ENCODE measurements at places on chromosomes 2 and 18. TPM values are rescaled to one million over a fixed set of nuclear protein-coding genes. Genes with fewer than 3 reads are reported as not detected.

Gene FKBP7
- 9.7 TPM for total RNA-seq

Gene HOXD9
- not detected for total RNA-seq

GRCh38 chr2:163259489-163259888 lies 420.9 kb upstream of the KCNH7 start:
- DNase-seq: peak; percentile 44

- peak; percentile 16 for DNase-seq
These were observed 37.6 kb downstream of the PROC start for GRCh38 chr2:127455566-127456493.

DNA sequence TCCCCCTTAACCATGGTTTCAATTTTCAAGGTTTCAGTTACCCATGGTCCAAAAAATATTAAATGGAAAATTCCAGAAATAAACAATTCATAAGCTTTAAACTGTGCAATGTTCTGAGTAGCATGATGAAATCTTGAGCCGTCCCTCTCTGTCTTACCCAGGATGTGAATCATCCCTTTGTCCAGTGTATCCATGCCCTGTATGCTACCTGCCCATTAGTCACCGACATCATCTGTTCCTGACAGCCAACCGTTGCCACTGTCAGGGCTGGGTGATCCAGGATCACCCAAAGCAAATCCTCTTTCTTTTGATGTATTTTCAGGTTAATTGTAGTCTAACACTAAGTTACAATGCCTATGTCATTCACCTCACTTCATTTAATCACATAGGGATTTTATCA lies 15.7 kb upstream of the OLA1 start:
- peak; percentile 76 for DNase-seq

DNA sequence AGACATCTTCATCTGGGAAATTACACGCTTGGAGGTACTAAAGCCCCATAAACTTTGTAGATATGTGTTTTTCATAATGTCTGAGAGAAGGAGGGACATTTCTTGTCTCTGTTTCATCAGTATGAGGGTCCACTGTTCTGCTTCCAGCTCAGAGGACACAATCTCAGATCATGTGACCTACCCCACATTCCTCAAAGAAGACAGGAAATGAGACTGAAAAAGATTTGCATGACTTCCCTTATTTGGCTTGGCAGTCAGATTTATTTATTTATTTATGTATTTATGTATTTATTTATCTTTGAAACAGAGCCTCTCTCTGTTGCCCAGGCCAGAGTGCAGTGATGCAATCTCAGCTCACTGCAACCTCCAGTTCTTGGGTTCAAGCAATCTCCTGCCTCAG lies 463.7 kb upstream of the RGPD4 start:
- no peak for DNase-seq

DNA sequence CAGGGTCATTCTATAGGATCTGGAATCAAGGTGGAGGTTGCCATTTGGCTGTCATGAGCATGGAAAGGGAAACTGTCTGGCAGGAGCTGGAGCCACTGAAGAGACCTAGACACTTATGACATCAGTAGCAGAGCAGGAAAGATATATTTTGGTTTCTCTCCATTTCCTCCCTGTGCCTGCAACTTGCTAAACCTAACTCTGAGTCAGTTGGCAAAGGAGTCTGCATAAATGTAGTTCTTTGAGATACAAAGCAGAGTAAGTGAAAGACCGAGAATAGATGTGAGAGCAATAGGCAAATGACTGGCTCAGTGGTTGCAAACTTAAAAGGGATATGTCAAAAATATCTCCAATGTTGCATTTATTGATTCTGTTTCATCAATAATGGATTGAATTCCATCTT lies 757.7 kb downstream of the KCNJ3 start:
- no peak for DNase-seq

DNA sequence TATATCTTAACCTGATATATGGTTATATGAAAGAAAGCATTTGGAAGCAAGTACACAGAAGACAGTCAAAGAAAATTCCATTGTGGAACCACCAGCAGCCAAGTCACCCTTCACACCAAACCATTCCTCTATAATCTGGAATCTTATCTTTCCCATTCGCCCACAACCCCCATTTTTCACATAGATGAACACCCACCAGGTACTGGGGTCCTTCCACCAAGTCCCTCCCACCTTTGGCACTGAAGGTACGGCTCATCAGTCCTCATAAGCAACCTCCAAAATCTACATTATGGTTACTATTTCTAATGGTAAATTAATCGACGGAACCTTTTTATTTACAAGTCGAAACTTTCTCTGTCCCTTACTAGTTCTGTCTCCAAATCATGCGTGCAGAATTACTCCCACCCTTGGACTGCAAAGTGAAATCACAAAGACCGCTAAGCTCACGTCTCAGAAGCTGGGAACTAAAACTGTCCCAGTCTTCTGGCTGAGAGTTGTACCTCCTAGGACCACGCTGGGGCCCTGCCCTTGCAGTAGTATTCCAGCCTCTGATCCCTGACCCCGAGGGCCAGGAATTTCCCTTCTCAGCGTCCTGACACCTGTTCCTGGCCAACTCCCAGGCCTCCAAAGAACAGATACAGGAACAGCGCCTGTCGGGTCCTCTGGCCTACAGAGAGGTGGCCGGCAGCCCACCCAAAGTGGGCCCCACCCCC lies 702 bp downstream of the OLA1 start:
- DNase-seq: peak; percentile 70

- no peak for DNase-seq
These were observed 92.4 kb downstream of the GLI2 start for GRCh38 chr2:120828066-120828465.

DNA sequence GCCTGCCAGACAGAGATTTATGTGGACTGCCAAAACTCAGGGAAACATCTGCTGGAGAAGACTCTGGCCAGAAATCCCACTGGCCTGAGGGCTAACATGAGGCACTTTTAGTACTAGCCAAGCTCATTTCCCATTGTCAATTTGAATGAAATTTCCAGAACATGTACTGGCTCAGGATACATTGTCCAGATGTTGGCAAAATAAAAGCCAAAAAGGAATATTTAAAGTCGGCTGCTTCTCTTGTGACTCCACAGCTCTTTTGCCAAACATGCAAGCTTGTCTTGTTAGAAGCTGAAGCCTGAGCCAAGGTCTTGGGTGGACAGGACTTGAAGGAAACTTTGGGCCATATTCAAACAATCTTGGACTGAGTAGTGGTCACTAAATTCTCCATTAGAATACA lies 215.5 kb downstream of the NCKAP5 start:
- DNase-seq: no peak

- DNase-seq: no peak
These were observed 48.2 kb upstream of the FOXI3 start for GRCh38 chr2:88500691-88501090.

GRCh38 chr2:128498086-128498485 lies 179.4 kb upstream of the HS6ST1 start:
- DNase-seq: no peak
